ENCODE measurements at places on chromosomes 2 and 18. TPM values are rescaled to one million over a fixed set of nuclear protein-coding genes. Genes with fewer than 3 reads are reported as not detected.

Gene ZSWIM2
- not detected for total RNA-seq

DNA sequence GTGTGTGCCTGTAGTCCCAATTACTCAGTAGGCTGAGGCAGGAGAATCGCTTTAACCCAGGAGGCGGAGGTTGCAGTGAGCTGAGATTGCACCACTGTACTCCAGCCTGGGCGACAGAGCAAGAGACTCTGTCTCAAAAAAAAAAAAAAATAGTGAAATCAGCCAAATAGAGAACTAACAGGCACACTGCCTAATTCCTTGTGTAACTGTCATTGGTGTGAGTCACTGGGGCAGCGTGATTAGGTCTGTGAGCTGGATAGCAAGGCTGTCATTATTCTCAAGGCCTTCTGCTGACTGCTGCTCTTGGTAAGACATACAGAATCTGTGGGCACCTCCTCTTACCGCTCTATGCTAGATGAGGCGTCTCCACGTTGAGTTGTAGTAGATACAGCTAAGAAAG is 270.3 kb downstream of the NEDD4L start:
- DNase-seq: peak; percentile 88

DNA sequence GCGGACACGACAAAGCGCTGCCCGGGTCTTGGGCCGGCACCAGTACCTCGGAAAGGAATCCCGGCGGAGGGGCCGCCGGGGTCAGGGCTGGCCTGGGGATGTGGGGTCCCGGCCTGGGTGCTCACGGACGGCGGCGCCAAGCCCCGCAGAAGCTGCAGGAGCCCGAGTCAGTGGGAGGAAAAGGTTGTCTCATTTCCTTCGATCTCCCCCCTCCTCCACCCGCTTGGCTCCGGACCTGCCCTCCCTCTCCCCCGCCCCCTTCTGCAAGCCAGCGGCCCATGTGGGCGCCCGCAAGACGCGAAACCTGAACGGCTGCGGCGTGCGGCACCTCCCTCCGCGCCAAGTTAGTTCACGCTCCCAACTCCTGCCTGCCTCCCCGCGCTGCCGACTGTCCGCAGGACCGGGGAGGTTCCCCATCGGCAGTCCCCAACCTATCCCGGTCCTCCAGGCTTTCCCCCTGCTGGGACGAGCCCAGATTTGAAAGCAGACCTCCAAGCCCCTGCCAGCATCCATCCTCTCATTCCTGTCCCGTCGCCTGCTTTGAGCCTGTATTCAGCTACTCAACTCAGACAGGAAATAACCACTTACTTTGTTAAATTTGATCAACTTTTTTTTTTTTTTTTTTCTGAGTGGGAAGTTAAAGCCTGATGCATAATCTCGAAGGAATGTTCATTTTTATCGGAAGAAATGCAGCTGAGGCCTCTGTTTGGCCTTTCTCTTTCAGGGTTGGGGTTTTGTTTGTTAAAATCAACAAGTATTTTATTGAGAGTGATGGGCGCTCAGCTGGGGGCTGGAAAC is at the start of gene EVA1A:
EVA1A (minus strand) TSS at position 172 of the 798 bp plus-strand sequence. CDS start 42,799 bp downstream, outside the sequence.
- peak; percentile 89 for DNase-seq

DNA sequence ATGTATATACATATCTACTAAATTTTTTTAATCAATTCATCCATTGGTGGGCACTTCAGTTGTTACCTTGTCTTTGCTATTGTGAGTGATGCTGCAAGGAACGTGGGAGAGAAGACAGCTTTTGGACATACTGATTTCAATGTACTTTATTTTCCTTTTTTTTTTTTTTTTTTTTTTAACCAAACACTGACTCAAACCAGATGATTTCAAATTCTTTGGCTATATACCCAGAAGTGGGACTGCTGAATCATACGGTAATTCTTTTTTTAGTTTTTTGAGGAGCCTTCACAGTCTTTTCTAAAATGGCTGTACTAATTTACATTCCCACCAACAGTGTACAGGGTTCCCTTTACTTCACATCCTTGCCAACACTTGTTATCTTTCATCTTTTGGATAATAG is 204.7 kb downstream of the INSIG2 start:
- DNase-seq: no peak

DNA sequence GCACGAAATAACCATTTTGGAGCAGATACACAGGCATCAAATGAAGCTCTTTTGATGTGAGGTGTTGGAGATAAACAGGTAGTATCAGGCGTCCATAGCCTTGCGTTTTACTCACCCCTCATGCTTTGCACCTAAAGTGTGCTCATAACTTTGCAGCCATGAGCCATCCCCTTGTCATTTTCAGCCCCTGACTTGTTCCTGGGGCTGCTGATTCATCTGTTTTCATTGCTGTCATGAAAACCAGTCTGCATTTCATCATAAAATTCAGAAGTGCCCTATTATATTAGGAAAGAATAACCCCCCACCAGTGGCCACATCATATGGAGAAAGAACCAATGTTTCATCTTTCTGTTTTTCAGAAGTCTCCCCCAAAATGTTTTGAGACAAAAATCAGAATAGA is 329.7 kb upstream of the NRP2 start:
- DNase-seq: no peak

DNA sequence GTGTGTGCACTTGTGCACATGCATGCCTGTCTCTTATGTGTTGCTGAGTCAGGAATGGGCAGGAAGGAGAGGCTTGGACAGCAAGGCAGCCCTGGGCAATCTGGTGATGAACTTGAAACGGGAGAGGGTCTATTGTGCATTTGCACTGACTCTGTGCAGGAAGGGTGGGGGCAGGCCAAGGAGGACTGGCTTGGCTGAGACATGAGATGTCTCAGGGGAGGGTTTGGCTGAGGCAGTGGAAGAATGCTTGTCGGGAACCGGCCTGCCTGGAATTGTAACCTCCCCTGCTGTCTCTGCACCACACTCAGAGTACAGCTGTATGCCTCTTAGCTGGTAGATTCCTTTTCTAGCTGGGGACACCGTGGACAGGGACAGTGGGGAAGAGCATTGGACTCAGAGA is 176.1 kb upstream of the TNP1 start:
- DNase-seq: no peak

DNA sequence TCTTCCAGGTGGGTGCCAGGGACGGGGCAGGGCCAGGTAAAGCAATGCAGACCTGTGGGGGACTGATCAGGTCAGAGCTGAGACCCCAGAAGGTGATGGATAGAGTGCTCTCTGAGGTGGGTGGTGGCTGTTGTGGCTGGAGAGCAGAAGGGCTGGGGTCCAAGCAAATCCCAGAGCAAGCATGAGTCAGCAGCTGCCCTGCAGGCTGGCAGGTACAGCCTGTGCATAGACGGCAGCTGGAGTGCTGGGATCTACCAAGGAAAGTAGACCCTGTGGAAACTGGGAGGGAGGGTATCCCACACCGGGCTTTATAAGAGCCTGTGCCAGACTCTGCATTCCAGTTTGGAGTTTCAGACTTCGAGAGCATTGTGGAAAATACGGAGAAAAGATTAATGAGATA is 663 bp downstream of the TRIM54 start:
- no peak for DNase-seq
